H54 (cell line): ENCODE measurements at places on chromosomes 7 and 10.

GRCh38 chr7:113775401-113775800 lies 143.4 kb downstream of the PPP1R3A start:
- no peak for DNase-seq

GRCh38 chr7:40733578-40733977 lies 598.8 kb downstream of the SUGCT start:
- DNase-seq = no peak

DNA sequence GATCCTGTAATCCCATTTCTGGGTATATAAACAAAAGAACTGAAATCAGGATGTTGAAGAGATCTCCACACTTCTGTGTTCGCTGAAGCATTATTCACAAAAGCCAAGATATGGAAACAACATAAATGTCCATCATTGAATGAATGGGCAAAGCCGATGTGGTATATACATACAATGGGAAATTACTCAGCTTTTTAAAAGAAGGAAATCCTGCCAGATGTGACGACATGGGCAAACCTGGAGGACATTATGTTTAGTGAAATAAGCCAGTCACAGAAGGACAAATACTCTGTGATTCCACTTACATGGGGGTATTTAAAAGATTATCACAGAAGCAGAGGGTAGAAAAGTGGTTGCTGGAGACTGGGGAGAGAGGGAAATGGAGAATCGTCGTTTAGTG lies 23.9 kb upstream of the FAM107B start:
- DNase-seq = no peak

DNA sequence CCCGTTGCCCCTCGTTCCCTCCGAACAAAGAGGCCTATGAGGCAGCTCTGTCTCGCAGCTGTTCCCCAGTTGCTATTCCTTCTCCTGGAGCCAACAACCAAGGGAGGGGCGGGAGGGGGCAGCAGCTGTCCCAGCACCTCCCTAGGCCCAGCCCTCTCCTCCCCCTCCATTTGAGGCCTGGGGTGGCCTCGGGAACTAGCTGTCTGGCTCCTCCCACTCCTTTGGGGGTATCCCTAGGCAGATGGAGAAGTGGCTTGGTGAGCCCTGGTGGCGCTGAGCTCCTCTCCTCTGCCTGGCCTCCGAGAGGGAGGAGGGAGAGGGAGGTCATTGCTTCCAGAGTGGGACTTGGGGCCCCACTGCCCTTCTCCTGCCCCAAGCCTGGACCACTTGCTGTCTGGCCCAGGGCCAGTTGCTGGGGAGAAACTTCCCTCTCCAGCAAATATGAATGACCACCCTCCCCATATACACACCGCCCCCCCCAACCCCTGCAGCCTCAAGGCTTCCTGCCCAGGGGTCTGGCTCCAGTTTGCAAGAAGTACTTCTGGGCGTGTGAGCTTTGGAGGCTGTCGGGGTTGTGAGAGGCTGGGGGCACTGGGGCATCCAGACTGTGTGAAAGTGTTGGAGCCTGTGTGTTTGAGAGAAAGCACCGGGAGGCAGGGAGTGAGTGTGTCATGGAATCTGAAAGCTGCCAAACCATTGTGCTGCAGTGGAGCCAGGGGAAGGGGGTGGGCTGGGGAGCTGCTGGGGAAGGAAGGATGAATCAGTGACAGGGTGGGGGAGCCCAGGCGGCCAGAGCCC lies 3.1 kb downstream of the FLNC start:
- peak; percentile 59 for DNase-seq

GRCh38 chr10:74337330-74338016 lies 186.5 kb downstream of the ADK start:
- peak; percentile 9 for DNase-seq

DNA sequence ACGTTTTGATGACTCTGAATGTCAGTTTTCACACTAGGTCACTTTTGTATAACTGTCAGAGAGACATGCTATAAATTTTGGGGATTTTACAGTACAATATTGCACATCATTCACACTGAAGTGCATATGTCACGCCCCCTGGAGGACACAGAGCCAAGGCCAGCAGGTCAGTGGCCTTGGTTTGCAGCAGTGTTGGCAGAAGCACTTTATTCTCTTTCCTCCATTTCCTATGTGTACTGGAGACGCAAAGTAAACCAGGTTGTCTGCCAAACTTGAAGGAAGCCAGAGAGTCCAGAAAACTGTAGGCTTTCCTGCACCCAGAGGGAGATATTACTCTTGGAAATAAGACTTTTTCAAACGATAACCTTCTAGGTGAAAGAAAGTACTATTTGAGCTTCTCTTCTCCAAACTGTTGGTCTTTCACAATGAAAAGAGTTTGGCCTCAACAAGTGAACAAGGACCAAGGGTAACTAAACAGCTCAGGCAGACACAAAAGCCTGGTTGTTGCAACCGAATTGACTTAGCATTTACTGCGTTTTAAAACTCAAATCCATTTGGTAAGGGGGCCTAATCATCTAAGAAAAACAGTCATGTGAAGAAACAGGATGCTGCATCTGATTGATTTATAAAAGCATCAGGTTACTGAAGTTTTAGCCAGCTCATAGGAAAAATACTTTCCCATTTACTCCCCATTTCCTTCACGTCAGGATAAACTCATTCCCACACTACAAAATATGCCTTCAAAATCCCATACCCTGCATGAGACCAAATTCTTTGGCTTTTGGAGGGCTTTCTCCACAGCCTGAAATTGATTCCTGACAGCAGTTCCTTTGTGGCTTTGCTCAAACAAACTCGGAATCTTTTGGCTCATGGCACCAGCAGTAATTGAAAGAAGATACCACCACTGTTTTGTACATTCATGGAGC lies 83.0 kb upstream of the SEC61G start:
- DNase-seq = no peak

GRCh38 chr7:17299483-17299991 lies 1.1 kb downstream of the AHR start:
- no peak for DNase-seq

- DNase-seq = no peak
These were observed 234.2 kb downstream of the CCSER2 start for GRCh38 chr10:84562592-84562991.

- no peak for DNase-seq
These were observed 154.5 kb upstream of the MAGI2 start for GRCh38 chr7:79608005-79608404.

DNA sequence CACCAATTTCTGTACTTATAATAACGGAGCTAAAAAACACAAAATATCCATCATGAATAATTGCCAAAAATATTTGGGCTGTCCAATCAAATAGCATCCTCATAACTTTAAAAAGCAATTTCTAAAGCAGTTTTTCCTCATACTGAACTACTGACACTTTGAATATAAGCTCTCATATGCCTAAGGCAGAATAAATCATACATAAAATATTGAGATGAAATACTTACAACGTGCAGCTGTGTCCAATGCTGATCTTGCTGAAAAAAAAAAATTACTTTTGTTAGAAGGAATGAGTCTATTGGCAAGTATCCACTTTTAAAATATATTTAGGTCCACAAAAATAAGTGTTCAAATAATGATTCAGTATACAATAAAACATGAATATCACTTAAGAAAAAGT lies 24.2 kb downstream of the FAM3C start:
- no peak for DNase-seq

GRCh38 chr10:17644485-17644943 lies 563 bp downstream of the STAM start:
- no peak for DNase-seq

GRCh38 chr7:17844022-17844421 lies 96.3 kb downstream of the SNX13 start:
- no peak for DNase-seq

- no peak for DNase-seq
These were observed 2.1 kb upstream of the LIPM start for GRCh38 chr10:88800152-88801125.

- DNase-seq = no peak
These were observed 235.3 kb downstream of the BUB3 start for GRCh38 chr10:123389520-123389919.

GRCh38 chr10:96606216-96606615 lies 19.4 kb upstream of the TM9SF3 start:
- DNase-seq = peak; percentile 47

DNA sequence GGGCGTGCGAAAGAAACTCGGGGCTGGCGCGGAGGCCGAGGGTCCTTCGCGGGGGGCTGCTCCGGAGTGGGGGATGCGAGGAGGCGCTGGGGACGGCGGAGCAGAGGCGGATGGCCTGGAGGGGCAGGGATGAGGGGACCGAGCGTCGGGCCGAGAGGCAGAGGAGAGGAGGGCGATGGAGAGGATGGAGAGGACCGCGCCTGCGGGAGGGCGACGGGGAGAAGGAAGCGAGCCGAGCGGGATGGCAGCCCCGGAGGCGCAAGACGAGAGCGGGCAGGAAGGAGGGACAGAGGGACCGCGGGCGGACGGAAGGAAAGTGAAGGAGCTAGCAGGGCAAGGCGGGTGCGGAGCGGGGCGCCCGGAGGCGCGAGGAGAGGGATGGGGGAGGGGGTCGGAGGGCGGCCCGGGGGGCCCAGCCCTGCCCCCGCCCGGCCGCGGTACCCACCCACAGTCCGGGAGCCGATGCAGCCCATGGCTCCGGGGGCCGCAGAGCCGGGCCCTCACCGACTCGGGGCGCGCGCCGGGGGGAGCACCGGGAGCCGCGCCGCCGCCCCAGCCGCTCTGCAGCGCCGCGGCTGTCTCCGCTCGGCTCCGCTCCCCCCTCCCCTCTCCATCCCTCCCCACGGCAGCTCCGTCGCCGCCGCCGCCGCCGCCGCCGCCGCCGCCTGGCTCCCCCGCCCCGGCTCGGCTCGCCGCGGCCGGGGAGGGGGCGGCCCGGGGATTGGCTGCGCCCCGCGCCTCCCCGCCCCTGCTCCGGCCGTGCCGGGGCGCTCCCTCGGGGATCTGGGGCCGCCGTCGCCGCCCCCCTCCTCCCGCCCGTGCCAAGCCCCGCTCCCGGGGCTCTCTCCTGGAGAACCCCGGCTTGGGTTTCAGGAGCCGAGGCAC lies at the start of gene FAM131B:
Gene FAM131B (minus strand): TSS at position 583 of the 885 bp plus-strand sequence. CDS start 110 bp downstream, at position 473.
- no peak for DNase-seq

GRCh38 chr7:157816086-157816485 lies 479.3 kb downstream of the DNAJB6 start:
- DNase-seq = no peak

DNA sequence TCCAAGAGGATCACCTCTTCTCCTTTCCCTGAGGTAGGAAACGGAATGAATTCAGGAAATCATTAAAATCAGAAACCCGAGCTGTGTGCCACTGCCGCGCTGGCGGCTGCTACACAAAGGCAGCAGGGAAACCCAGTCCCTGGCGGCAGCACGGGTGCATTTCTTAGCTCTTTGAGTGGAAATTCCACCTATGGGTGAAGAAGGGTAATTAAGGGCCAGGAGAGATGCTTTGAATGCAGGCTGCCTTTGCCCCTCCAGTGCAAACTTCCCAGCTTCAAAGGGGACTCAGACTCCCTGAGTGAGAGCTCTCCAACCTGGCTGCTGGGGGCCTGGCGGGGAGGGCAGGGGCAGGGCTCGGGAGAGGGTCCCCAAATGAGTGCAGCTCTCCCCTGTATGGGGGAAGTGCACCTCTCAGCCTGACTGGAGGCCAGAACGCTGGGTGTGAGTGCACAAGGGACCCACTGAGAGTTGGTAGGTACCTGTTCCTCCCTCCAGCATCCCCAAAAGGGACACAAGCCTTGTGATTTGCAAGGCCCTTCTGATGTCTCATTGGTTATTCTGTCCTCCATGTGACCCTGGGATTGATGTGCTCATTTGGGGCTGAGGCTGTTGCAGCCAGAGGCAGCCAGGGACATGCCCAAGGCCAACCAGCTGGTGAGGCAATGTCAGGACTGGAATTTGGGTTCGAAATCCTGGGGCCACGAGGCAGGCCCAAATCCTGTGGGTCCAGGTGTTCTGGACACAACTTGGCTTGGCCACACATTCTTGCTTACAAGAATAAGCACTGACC lies 16.3 kb upstream of the ZMIZ1 start:
- no peak for DNase-seq

DNA sequence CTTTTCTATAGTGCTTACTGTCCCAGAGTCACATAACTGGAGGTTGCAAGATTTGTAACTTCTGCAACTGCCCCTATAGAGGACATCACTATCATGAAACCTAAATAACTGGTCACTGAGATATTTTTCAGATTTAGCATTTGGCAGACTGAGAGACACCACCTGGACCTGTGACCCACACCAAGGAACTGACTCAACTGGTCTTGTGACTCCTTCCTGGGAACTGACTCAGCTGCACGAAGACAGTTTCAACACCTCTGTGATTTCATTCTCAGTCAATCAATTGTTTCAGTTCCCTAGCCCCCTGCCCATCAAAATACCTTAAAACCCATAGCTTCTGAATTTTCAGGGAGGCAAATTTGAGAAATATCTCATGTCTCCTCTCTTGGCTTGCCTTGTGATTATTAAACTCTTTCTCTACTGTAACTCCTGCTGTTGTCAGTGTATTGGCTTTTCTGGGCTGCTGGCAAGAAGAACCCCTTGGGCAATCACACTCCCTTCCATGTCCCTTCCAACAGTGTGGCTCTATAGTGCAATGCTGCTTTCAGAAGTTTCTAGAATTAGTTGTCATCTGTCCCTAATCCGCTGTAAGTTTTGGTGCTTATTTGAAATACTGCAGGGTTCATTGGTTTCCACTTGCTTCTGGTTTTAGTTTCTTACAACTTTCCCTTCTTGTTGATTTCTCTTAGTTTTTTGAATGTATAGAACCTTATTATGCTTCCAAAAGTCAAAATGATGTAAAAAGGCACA lies 127.8 kb upstream of the ADCY1 start:
- DNase-seq = no peak

DNA sequence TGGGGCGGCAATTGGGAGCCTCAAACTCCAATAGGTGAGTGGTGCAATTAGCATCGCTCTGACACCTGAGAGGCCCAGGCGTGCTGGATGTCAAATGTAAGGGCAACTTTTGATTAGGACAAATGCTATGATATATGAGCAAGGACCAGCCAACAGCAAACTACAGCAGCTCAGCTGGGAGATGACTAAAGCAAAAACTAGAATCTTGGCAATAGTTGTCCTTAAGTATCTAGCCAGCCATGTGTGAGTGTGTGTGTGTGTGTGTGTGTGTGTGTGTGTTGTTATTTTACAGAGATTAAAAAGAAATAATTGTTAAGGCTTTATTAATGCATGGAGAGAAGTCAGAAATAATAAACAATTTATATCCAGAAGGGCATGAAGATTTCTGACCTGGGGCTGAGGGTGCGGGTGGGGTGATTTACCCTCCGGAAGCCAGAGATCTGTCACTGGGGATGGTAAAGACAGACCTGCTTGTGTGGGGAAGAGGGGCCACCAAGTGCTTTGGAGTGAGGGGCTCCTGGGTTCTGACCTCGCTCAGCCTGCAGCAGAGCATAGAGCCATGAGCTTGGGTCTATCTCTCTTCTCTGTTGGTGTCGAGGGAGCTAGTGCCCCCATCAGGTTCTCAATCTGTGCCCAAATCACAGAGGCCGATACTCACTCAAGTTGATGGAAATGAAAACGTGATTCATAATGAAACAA lies 77.3 kb downstream of the EMX2 start:
- DNase-seq = no peak

DNA sequence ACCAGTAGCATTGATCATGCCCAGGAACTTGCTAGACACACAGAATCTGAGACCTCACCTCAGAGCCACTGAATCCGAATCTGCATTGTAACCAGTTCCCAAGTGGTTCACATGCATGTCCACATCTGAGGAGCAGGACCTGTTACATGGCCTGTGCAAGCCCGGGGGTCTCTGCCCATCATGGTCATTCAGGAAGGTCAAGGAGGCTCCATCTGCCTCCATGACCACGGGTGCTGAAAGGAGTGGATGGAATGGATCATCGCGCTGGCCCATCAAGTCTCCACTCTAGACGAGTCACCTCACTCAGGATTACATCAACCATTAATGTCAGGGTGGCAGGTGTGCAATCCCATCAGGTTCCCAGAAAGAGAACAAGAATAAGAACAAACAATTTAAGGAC lies 85.8 kb upstream of the ADAM12 start:
- no peak for DNase-seq
